ENCODE measurements at places on chromosomes 3 and 15. TPM values are rescaled to one million over a fixed set of nuclear protein-coding genes. Genes with fewer than 3 reads are reported as not detected.

NUP210 gene
- total RNA-seq = 2.0 TPM

- no peaks in the 10 kb centered on the region for H3K36me3 ChIP-seq
- no peaks in the 10 kb centered on the region for H3K27me3 ChIP-seq
- DNase-seq = no peak
- H3K4me3 ChIP-seq = no peak overlapping the region
- no peak overlapping the region for H3K27ac ChIP-seq
Observed at GRCh38 chr3:160330109-160330508, 68.9 kb downstream of the IFT80 start.

GRCh38 chr3:197592361-197593045, 36.7 kb upstream of the BDH1 start:
- DNase-seq = no peak
- H3K36me3 ChIP-seq = no peaks in the 10 kb centered on the region
- H3K27ac ChIP-seq = no peak overlapping the region
- no peaks in the 10 kb centered on the region for H3K4me1 ChIP-seq
- H3K4me3 ChIP-seq = no peak overlapping the region

- no peaks in the 10 kb centered on the region for H3K27me3 ChIP-seq
- H3K4me1 ChIP-seq = no peaks in the 10 kb centered on the region
- H3K36me3 ChIP-seq = no peaks in the 10 kb centered on the region
- H3K27ac ChIP-seq = no peak overlapping the region
- H3K4me3 ChIP-seq = no peak overlapping the region
Observed at GRCh38 chr3:155325263-155325835, 31.9 kb upstream of the STRIT1 start.

DNA sequence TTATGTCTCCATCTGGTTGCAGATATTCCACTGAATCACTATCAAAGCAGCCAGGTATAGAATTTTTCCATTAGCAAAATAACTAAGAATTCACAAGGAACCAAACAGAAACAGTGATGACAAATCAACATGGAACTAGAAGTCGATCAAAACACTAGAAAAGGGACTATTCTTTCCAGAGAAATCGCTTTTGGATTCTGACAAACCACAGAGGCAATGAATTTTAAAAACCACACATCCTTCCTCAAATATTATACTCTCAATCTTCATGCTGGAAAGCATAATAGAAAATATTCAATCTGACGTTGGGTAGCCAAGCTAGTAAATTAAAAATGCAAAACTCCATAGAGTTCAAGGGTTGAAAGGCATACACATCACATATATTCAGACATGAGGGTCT, 93.2 kb upstream of the PPIB start:
- no peaks in the 10 kb centered on the region for H3K4me1 ChIP-seq
- H3K27me3 ChIP-seq = no peaks in the 10 kb centered on the region
- H3K27ac ChIP-seq = no peak overlapping the region
- DNase-seq = no peak
- H3K36me3 ChIP-seq = no peaks in the 10 kb centered on the region

All from sigmoid colon (tissue), 7 donors.